D721Med (cell line): ENCODE measurements at places on chromosomes 1 and 21.

DNA sequence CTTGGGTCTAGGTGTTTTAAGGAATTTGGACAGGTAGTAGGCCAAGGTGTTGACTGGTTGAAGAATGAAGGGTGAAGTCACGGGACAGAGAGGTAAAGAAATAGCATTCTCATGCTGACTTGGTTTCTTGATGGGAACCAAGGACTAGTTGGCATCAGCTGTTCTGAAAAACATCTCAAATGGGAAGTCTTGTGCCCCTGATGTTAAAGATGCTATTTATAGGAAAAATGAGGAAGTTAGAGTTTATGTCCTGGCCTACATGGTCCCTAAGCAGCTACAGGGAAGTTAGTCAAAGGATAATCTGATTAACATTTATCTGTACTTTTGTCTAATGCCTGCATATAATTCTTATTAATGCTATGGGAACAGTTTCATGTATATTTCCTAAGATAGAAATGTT, 262.4 kb downstream of the HHIPL2 start:
- no peak for DNase-seq

DNA sequence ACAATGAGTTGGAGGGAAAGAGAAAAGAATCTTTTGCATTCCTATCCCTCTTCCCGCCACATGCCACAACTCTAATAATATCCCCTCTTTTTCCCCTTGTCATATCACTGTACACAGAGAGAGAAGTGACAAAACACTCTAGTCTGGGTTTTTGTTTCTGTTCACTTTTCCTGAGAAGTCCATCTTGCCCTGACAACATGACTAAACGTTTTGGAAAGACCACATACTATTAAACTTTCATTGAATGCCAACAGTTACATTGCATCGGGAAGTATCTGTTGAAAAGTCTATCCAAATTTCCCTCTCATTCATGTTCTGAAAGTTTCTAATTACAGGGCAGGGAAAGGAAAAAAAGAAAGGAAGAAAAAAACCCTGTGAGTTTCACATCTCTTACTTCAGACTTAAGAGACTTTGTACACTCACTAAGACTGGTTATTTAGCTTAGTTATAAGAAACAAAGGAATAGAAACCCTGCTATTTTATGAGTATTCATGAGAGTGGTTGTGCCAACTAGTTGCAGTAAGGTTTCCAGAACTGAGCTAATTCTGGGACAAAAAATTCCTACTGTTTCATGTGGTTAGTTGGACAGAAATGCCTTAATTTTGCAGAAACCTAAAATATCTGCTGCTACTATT, 16.9 kb downstream of the PLA2G4A start:
- DNase-seq, result no peak

DNA sequence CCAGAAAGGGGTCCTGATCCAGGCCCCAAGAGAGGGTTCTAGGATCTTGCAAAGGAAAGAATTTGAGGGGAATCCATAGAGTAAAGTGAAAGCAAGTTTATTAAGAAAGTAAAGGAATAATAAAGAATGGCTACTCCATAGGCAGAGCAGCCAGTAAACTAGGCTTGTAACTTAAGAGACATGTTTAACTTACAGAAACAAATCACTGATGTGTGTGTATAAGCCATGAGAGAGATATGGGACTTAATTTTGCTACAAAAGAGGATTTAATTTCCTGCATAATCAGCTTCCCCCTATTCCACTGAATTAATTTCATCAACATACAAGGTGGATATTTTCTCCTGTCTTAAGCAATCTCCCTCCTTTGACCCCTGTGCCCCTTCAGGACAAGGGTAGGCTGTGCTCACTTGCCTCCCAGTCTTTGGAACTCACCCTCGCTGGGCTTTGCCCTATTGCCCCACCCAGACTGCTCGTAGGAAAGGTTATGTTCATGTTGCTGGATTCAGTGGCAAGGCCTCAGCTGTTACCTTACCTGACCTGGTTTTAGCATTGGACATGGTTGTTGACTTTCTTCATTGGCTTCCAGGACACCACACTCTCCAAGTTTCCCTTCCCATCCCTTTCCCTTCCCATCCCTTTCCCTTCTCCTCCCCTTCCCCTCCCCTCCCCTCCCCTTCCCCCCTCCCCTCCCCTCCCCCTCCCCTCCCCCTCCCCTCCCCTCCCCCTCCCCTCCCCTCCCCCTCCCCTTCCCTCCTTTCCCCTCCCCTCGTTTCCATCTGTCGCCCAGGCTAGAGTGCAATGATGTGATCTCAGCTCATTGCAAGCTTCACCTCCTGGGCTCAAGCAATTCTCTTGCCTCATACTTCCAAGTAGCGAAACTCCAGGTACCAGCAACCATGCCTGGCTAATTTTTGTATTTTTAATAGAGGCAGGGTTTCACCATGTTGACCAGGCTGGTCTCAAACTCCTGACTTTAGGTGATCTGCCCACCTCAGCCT, 44.6 kb downstream of the TBCE start:
- no peak for DNase-seq

- no peak for DNase-seq
Observed at GRCh38 chr1:91601554-91602376, 101.1 kb downstream of the CDC7 start.

- DNase-seq, result no peak
Observed at GRCh38 chr1:200652378-200652777, 17.3 kb downstream of the DDX59 start.
